Calu3 (cell line): ENCODE measurements at places on chromosomes 5 and 9.

DNA sequence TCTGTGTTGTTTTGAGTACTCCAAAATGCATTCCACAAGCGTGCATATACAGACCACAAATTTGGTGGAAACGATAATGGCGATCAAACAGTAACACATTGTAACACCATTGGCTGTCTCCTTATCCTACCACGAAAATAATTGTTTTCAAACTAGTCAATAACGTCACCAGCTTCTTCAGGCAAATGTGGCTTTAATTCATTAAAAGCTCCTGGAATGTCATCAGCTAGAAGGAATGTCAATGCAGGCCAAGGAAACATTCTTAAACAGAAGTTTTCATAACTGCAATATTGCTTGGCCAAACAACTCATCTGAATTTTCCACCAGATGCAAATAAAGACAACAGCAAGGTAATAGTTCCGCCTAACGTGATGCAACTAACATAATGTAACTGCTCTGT, 71.6 kb upstream of the XPA start:
- DNase-seq = no peak

GRCh38 chr9:104278929-104279496, 184.9 kb downstream of the SMC2 start:
- no peak for DNase-seq

GRCh38 chr9:14515571-14516198, 177.5 kb downstream of the ZDHHC21 start:
- no peak for DNase-seq

- DNase-seq = no peak
These were observed 126.8 kb downstream of the PDE8B start for GRCh38 chr5:77337246-77337645.

DNA sequence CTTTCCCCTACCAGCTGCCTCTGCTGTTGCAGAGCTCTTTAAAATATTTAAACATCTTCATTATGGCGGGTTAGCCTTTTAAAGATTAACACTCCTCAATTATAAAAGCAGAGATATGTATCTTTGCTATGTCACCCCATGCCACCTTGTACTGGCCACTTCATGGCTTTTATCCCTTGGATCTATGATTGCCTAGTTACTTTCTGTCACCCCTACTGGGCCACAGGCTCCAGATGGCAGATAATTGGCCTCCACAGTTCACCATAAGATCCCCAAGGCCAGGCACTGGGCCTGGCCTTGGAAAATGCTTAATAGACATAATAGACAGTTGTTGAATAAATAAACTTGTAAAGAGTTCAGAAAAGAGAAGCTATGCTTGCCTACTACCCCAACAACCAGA, 142.0 kb upstream of the SHB start:
- DNase-seq = no peak

GRCh38 chr5:31753700-31754357, 114.9 kb downstream of the PDZD2 start:
- no peak for DNase-seq

DNA sequence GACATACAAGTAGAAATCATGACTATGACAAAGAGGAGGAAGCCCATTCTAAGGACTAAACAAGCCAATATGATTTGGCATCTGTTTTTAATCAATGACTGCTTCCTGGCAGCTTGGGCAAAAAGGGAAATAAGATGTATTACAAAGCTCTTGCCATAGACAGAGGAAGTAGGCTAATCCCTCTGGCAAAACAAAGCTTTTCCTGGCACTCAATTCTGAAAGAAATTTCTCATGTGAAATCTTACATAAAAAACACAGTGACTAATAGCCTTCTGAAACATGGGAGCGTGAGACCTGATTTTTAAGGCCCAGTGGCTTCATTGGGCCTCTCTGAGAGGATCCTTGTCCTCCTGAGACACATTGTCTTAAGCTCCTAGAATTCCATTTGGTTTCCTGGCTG, 93.6 kb downstream of the COL23A1 start:
- no peak for DNase-seq

DNA sequence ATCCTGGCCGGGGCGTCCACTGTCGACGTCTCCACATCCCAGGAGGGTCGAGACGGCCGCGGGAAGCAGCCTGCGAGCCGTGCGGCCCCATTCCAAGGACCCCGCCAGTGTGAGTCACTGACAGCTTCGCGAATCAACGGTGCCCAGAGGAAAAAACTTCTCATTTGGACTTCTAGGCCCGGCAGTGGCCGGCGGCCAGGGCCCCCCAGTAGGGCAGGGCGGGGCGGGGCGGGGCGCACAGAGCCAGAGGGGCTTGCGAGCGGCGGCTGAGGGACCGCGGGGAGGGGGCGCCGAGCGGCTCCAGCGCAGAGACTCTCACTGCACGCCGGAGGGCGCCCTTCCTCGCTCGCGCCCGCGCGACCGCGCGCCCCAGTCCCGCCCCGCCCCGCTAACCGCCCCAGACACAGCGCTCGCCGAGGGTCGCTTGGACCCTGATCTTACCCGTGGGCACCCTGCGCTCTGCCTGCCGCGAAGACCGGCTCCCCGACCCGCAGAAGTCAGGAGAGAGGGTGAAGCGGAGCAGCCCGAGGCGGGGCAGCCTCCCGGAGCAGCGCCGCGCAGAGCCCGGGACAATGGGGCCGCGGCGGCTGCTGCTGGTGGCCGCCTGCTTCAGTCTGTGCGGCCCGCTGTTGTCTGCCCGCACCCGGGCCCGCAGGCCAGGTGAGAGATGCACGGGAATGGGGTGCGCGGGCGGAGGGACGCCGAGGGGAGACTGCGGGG, at the start of gene F2R:
TSS of gene F2R (plus strand) at position 391 of the 720 bp plus-strand sequence. CDS start at position 573, 182 bp downstream.
- DNase-seq = peak; percentile 62

DNA sequence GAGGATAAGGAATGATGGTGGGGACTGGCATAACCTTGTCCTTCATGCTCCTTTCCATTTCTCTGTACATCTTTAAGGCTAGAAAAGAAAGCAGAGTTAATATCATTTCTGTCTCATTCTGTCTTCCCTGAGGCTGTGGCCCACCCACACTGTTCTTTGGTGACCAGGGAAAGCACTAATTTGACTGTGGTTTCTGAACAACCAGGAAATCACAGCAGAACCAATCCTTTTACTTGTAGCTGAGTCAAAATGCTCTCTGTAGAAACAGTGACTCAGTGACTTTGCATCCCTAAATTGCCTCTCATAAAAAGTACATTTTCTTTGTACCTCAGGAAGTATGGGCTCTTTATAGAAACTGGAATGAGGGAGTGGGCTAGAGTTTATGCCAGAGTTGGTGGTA, 28.1 kb downstream of the IL33 start:
- DNase-seq = no peak

GRCh38 chr5:446883-447263, 3.9 kb downstream of the EXOC3 start:
- DNase-seq = no peak

GRCh38 chr5:124645396-124645795, 101.0 kb downstream of the ZNF608 start:
- DNase-seq = no peak

- peak; percentile 45 for DNase-seq
These were observed 61.9 kb downstream of the PIK3R1 start for GRCh38 chr5:68277431-68277830.

DNA sequence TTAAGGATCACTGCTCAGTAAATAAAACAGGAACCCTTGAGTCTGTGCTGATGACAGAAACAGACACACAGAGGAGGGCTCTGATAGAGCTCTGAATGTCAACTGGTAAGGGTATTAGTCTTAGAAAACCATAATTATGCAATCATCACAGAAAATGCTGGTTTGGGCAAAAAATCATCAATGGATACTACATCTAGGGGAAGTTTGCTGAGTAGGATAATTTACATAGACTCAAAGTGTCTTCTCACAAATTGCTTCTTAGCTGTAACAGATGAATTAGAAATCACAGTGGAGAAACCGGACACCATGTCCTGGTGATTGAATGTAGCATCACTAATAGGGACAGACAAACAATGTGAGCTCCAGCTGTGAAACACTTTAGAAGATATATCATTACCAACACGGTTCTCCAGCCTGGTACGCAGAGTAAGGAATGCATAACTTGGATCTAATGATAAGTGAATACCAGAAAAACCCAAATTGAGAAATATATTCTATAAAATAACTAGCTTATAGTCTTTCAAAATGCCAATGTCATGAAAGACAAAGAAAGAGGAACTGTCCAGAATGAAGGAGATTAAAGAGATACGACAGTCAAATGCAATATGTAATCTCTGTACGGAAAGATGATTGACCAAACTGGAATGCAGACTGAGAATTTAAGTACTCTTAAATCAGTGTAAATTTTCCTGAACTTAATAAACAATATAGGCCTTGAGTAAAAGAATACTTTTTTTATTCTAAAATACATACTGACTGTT, 17.3 kb downstream of the CHD1 start:
- no peak for DNase-seq

- DNase-seq = no peak
These were observed 170.2 kb upstream of the PAPPA start for GRCh38 chr9:115983366-115983765.

DNA sequence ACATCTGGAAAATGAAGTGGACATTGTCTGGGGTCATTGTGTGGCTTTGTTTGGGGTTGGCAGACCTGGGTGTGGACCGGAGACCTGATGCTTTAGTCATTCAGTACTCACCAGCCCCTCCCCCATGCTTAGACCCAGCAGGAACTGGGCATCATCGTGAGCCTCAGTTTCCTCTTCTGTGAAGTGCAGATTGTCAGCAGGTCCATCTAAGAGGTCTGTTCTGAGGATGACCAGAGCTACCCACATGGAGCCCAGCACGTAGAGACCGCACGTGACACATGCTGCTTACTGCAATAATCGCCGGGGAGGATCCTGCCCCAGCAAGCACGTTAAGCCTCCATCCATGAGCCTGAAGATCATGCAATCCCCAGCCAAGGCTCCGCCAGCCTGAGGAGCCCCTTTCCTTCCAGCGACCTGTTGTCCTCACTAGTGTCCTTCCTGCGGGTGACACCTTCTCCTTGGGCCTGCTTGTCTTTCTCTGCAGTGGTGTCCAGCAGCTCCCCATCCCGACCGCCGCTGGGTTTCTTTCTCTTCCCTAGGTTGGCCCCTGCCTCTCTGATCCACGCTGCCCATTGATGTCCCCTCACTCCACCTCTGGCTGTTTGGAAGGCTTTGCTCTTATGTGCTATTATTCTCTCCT, 26.7 kb upstream of the IRX4 start:
- no peak for DNase-seq

GRCh38 chr5:91468651-91469422, 85.7 kb upstream of the ARRDC3 start:
- no peak for DNase-seq

DNA sequence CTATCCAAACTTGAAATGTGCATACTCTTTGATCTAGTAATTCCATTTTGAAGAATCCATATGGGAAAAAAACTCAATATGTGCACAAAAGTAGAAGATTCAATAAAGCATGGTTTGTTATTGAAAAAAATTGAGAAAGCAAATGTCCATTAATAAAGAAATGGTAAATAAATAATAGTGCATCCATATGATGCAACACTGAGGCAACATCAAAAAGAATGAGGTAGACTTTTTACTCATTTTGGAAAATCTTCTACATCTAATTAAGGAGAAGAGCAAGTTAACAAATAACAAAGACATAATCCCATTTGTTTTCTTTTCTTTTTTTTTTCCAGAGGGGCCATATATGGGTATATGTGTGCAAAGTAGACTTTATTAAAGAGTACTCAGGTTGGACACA, 52.5 kb upstream of the FST start:
- no peak for DNase-seq

DNA sequence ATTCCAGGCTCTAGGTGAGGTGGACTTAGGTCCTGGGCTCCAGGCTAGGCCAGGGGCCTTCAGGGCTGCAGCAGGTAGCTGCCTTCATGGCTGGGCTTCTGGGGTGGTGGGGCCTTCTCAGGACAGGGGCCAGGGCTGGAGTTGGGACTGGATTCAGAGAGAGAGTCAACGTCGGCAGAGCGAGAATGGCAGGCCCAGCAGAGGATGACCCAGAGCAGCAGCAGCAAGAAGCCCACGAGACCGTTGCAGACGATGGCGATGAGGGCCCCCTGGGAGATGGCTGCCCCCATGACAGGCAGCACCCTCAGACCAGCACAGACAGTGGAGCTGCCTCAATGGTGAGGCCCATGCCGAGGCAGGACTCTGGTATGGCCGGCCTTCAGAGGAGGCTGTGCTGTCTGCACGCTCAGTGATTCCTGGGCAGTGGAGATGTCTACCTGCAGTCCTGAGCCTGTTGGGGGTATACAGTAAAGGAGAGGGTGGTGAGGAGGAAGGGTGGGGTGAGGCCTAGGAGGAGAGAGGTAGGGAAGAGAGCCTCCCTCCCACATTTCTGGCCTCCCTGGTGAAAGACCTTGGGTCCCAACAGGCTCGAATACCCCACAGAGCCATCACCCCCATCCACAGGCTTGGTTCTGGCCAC, 1.3 kb downstream of the ENHO start:
- DNase-seq = no peak

GRCh38 chr5:2582106-2582505, 169.4 kb downstream of the IRX2 start:
- DNase-seq = no peak

DNA sequence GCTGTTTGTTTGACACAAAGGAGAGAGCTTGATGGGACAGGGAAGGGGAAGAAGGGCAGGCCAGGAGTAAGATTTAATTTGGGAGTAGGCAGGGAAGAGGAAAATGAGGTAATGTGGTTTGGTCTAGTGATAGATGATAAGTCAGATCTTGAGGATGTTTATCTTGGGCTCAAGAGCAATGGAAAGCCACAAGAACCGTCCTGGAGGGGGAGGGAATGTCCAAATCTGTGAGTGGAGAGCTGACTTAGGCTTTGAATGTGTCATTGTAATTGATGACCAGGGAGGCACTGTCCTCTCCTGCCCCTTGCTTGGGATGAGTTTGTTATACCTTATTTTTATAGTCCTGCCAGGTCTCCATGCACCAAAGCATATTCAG, 37.5 kb downstream of the MAMDC2 start:
- DNase-seq = no peak

GRCh38 chr5:158450751-158451171, 591.8 kb upstream of the CLINT1 start:
- DNase-seq = no peak

- no peak for DNase-seq
These were observed 1146.3 kb downstream of the MAT2B start for GRCh38 chr5:164651546-164652275.

GRCh38 chr9:77975036-77975435, 56.6 kb downstream of the GNAQ start:
- DNase-seq = no peak

- DNase-seq = no peak
These were observed 979 bp downstream of the PCDHGA12 start for GRCh38 chr5:141431286-141431685.

DNA sequence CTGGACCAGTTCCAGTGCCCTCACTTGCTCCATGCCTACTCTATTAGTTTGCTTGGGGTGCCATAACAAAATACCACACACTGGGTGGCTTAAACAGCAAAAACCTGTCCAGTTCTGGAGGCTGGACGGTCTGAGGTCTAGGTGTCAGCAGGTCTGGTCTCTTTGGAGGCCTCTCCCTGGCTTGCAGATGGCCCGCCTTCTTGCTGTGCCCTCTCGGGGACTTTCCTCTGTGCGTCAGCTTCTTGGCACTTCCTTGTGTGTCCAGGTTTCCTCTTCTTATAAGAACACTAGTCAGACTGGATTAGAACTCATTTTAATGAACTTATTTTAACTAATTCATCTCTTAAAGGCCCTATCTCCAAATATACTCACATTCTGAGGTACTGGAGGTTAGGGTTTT, 97.2 kb downstream of the CARTPT start:
- DNase-seq = peak; percentile 78

- DNase-seq = peak; percentile 24
These were observed 110.8 kb downstream of the HMHB1 start for GRCh38 chr5:143922718-143923117.
